ENCODE measurements at places on chromosomes 7 and 10.
A peak's percentile ranks its signal among the peaks of the same experiment; 100 is the strongest.

DNA sequence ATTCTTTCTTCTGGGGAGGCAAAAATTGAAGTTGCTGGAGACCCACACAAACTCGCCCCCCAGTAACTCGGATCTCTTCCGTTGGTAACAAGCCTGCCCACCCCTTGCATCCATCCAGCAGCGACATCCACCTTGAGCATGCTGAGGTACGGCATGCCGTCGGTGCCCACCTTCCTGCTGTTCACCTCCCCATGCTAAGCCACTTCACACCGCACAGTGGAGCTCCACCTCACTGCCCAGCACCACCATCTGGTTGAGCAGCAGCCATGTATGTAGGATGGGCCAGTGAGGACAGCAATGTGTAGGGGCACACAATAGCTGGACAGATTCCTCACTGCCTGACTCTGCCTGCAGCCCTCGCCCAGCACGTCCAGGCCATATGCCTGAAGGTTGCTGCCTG, 138.1 kb upstream of the ZNF92 start:
- DNase-seq, result no peak

DNA sequence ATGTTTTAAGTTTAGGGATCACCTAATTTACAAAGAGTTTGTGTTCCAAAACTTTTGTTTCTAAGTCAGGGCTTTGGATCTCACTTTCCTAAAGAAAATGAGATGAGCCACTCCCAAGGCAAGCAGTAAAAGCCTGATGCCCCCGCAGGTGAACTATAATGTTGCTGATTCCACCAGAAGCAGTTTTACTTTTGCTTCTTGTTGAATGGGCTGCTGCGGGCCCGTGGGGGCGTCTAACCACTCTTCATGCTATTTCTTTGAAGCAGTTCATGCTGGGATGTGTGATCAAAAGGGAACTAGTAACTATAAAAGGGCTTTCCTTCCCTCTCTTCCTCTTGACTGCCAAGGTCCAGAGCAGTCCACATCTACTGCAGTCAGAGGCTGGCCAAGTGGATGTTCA, 118.7 kb upstream of the NEBL start:
- DNase-seq, result no peak

DNA sequence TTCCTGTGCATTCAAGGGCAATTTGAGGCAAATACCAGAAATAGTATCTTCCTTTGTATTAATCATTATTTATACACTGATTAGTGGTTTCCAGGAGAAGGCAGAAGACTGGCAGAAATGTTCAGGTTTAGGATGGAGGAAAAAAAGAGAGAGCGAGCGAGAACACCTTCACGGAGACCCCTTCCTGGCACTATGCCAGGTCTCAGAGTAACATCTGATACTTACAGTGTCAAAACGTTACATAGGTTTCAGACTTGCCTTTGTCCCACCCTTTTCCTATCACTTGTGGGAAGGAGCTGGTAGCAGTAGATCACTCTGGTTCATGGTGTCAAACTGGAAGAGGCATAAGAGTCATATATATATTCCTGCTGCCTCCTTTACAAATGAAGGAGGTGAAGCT, 652 bp downstream of the OR2A12 start:
- no peak for DNase-seq

DNA sequence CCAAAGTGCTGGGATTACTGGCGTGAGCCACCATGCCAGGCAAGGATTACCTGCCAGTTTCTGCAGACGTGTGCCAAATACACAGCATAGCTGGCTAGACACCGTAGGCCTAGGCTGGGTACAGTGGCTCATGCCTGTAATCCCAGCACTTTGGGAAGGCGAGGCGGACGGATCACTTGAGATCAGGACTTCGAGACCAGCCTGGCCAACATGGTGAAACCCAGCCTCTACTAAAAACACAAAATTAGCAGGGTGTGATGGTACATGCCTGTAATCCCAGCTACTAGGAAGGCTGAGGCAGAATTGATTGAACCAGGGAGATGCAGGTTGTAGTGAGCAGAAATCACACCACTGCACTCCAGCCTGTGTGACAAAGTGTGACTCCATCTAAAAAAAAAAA, 868 bp downstream of the RFC2 start:
- DNase-seq, result no peak

GRCh38 chr7:112462236-112462635, 12.0 kb downstream of the IFRD1 start:
- DNase-seq, result no peak

DNA sequence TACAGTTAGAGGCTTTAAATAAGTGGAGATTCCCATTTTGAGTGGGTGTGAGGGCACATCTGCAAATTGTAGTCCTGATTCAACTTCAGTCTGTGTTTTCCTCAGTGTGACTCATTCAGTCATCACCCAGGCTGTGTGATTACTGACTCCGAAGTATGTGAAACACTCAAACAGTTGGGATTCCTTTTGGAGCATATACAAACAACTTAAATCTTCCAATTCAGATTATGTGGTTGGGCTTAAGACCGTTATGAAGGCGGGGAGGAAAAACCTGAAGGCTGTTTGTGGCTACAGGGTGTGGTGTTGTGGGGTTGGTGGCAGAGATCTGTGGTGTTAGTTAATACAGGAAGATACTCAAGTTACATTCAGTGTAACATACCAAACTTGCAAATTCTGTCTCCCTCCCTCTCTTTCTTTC, 259.7 kb upstream of the FERD3L start:
- DNase-seq, result peak; percentile 43

GRCh38 chr10:96289218-96289910, 14.9 kb upstream of the DNTT start:
- no peak for DNase-seq

DNA sequence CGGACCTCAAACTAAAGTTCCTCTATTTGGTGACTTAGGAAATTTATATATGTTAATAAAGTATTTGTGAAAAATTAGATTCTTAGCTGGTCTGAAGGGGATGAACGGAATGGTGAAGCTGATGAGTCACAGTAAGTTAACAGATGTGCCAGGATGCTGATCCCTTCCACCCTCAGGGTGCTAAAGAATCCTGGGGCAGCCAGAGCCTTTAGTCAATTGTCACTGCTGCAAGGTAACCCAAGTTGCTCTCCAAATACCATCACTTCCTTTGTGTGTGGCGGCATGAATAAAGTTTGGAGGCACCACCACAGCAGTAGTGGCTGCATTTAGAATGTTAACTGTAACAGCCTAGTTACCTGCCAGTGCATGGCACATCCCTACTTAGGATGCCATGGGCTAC, 222.6 kb upstream of the PPP1R3A start:
- no peak for DNase-seq

DNA sequence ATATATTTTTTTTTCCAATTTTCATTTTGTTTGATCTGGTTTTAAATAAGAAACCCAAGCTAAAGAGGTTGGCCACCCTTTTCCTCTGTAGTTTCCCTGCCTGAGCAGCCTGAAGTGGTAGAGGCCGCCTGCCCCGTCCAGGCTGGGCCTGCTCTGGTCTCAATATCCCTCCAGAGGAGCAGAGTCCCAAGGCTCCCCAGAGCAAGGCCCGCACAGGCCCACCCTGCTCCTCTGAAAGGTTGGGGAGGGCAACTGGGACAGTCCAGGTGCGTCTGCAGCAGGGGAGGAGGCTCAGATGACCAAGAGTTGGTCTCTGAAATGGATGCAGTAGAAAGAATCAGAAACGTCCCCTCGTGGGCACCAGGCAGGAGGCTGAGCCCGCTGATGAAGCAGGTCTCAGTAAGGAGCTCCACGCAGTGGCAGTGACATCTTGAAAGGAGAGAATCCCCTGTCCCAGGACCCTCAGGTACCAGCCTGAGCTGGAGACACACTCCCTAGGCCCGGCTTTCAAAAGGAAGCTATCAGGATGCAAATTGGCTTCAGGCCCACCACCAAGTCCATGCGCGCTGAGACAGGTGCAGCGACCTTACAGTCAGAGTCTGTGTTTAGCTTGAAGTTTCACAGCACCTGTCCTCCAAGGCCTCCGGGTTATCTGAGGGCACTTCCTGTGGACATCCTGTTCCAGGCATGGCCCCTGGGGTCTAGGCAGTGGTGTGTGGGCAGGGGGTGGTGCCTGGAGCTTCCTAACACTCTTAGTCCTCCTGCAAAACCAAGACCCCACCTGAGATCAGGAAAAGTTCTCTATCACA, 37.7 kb downstream of the EN2 start:
- no peak for DNase-seq

GRCh38 chr7:157542068-157543021, 205.5 kb downstream of the DNAJB6 start:
- no peak for DNase-seq

- no peak for DNase-seq
Measured at GRCh38 chr7:98930921-98931320, 52.6 kb downstream of the TRRAP start.

- DNase-seq, result peak; percentile 25
Measured at GRCh38 chr7:32357535-32358277, 132.5 kb downstream of the LSM5 start.

GRCh38 chr10:74652664-74653063, 173.7 kb upstream of the KAT6B start:
- no peak for DNase-seq

DNA sequence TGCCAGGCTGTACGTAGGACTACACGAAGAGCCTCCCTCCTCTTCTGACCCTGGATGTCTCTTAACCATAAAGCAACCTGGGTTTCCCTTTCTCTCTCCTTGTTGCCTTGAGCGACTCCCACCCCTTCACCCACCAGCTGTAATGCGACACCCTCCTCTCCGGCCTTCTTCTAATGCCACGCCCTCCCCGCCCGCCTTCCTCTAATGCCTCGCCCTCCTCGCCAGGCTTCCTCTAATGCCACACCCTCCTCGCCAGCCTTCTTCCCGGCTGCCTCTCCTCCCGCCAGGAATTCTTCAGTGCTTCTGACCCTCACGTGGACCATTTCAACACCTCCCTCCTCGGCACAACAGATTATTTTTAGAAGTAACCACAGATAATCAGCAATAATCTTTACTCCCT, 348.5 kb upstream of the SHH start:
- DNase-seq, result peak; percentile 17

DNA sequence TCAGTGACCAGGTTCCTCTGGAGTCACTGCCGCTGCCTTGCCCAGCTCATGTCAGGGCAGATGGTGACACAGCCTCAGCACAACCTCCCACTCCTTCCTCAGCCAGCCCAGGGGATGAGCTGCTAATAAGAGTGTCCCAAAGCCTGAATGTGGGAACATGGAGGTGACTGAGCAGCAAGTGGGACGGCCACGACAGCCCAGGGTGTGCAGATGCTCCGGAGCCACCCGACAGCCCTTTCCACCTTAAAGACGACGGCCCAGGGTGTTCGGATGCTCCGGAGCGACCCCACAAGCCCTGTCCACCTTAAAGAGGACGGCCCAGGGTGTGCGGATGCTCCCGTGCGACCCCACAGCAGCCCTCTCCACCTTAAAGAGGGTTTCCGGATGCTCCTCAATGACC, 89.2 kb downstream of the DIP2C start:
- DNase-seq, result no peak

DNA sequence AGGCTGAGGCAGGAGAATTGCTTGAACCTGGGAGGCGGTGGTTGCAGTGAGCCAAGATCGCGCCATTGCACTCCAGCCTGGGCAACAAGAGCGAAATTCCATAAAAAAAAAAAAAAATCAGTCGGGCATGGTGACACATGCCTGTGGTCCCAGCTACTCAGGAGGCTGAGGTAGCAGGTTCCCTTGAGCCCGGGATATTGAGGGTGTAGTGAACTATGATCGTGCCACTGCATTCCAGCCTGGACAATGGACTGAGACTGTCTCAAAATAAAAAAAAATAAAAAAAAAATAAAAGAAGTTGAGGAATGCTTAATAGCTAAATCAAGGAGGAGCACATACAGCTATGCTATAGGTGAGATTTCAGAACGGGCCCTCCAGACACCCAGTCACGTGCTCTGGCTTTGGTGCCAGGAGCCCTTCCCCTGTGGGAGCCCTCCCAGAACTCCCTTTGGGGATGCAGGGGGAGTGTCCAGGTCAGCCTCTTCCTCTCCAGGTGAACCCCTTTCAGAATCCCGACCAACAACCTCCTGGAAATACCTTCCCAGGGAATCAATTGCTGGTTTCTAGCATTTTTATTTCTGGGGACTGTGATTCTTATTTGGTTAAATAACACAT, 42.9 kb upstream of the CTBP2 start:
- DNase-seq, result no peak

- DNase-seq, result peak; percentile 89
Measured at GRCh38 chr7:25854608-25855497, 297.1 kb upstream of the NFE2L3 start.

GRCh38 chr10:130174328-130174727, 38.1 kb downstream of the GLRX3 start:
- no peak for DNase-seq

DNA sequence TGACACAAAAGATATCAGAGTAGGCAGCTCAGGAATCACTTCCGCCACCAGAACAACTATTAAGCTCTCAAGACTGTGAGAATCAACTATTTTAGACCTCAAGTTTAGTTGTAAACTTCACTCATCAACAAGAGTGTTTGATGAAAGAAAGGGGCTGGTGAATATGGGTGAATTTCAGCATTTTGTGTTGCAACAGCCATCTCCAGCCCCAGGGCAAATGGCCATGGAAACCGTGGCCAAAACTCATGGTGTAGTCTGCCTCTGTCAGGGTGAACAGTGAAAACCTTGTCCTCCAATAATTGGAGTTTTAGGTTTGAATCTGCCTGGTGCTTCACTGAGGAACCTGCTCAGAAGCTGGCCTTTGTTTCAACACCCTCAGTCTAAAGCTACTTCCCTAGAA, 60.0 kb downstream of the POLR1F start:
- DNase-seq, result no peak

DNA sequence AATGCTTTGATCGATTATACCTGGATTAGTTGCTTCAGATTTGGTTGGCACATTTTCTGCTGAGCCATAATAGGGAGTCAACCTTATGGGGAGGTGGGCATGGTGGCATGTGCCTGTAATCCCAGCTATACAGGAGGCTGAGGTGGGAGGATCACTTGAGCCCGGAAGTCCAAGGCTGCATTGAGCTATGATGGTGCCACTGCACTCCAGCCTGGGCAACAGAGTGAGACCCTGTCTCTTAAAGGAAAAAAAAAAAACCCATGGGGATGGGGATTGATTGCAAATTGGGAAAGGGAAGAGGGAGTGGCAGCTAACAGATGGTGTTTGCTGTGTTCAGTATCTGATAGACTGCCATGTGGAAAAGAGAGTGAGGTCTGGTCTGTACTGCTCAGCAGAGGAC, 11.1 kb downstream of the STK17A start:
- no peak for DNase-seq

GRCh38 chr10:130547368-130547767, 411.2 kb downstream of the GLRX3 start:
- no peak for DNase-seq

DNA sequence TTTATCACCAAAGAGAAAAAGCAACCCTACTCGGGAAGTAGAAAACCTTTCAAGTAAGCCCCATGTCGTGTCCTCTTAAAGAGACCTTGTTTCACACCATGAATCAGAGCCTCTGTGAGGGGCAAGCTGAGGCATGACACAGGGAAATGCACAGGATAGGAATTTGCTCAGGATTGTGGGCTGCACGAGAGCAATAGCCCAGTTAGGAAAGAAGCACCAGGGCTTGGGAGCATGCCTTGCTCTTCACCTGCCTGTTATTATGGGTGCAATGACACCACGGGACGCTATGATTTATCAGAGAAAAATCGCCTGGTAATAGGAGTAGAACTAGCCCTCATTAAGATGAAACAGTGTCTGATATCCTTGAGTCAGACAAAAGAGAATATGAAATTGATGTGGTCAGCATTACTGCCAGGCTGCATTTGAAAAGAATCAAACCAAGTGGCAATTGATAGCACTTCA, 562.9 kb upstream of the NRP1 start:
- DNase-seq, result no peak

GRCh38 chr10:70657041-70657440, 15.3 kb upstream of the ADAMTS14 start:
- DNase-seq, result no peak
